Activated gamma-delta T cell treated with anti-CD3 and anti-CD28 coated beads, Interleukin-2, amount 50 U/mL, for 16 hours (primary cell): ENCODE measurements at places on chromosomes 16 and 17.

GRCh38 chr16:27779641-27780164 lies 229.8 kb downstream of the KATNIP start:
- no peak for DNase-seq

DNA sequence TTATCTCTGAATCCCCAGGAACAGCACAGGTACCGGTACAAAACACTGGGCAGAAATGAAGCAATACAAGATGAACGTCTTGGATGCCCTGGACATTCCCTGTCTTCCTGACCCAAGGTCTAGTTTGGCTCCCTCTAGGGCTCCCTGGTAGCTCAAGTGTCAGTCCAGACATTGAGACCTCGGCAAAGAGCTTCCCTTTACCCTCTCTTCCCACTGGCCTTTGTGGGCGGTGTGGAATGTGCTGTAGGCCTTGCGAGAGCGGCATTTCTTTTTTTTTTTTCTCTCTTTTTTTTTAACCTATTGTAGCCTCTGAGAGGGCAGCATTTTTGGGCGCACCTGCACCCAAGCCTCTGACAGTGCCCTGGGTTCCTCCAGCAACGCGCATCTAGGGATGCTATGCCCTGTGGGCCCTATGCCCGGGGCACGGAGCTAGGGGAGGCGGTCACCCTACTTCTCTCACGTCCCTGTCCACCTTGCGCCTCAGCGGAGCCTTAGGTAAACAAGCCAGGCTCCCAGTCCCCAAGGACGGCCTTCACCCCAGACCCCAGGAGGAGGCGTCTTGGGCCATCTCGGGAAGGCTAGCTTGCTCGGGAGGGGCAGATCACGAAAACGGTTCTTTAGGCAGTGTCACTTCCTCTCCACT lies 1.2 kb upstream of the NFATC3 start:
- no peak for DNase-seq

DNA sequence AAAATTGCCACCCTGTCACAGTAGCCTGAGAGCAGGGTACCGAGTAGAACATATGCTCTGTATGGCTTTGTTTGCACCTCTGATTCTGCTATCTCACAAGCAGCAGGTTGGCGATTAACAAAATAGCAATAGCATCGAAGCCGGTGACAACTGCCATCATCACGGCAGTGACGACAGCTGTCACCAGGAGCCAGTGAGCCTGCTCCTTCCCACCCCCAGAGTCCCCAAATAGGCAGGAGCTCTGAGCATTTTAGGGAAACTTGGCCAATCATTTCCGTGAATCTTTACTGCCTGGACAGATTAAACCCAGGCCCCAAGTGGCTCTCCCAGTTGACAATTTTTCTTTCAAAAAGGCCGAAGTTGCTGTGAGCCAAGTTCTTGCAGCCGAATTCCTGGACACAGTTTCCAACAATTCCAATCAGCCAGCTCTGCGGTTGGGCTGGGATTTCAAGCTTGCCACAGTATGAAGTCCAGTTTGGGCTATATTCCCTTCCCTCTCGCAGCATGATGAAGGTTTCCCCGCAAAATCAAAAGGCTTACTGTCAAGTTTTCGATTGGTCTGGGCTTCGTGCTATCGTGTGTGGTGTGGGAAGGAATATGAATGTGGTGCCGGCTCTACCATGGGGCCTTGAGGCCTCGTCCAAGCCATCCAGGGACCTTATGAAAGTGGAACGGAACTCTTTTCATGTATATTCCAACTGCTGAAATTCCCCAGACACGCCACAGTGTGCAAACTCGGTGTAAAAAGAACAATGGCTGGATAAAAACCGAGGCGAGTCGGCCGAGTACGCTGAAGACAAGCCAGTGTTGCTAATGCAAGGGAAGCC lies 186.6 kb downstream of the C16orf78 start:
- no peak for DNase-seq

DNA sequence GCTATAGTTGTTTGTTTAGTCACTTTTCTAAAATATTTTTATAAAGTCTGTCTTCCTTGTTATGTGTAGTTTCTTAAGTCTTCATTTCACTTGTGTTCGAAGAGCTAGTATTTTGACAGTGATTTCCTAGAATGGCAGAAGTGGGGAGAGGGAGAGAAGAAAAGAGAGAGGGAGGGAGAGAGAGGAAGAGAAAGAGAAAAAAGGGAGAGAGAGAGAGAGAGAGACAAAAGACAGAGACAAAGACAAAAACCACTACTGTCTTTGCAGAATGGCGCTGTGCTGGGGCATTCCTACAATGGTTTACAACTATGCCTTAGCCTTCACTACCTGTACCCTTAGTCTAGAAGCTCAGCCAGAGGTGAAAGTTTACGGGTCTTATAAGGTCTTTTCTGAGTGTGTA lies 90.5 kb downstream of the CA4 start:
- DNase-seq: no peak

DNA sequence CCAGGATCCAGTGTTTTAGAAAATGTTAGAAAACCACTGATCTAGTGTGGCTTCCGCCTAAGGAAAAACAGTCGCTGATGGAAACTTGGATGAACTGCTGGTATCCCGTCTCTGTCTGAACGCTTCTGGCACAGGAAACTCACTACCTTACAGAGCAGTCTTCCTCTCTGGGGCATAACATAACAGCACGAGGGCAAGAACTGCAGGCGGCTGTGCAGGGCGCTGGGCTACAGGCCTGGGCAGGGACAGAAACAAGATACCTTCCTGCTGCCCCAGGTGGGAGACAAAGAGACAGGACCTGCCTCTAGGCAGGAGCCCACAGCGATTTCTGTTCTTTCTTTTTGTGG lies 10.5 kb downstream of the MXRA7 start:
- no peak for DNase-seq

DNA sequence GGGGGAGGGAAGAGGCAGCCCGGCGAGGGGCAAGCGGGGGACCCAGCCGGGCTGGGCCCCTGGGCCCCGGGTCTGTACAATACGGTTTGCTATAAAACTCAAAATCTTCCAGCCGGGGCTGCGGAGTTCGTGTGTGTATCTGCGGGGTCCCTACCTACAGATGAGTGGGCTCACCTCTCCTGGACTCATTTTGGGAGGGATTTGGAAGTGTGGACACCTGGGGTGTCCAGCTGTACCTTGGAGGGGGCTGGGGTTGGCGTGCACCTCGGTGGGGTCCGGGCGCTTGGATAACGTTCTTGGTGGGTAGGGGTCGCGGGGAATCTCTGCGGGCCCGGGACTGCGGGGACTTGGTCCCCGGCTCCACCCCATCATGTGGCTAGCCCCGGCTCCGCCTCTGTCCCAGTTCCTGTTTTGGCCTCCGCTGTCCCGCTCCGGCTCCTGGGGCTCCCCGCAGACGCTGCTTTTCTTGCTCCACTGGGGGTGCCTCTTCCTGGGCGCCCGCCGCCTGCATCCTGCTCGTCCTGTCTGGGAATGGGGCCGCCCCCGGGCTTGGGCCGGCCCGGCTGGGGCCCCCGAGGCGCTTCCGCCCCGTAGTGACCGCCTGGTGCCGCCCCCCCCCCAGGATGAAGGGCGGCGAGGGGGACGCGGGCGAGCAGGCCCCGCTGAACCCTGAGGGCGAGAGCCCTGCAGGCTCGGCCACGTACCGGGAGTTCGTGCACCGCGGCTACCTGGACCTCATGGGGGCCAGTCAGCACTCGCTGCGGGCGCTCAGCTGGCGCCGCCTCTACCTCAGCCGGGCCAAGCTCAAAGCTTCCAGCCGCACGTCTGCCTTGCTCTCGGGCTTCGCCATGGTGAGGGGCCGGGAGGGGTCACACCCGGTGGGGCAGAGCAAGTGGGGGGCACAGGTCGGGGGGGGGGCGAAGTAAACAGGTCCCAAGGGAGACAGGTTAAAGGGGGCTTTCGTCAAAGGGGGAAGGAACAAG lies at the start of gene ORAI3:
Gene ORAI3, plus strand, starts transcription at position 402 of the 983 bp plus-strand sequence. Its CDS starts 222 bp downstream, at position 624.
- DNase-seq: no peak

DNA sequence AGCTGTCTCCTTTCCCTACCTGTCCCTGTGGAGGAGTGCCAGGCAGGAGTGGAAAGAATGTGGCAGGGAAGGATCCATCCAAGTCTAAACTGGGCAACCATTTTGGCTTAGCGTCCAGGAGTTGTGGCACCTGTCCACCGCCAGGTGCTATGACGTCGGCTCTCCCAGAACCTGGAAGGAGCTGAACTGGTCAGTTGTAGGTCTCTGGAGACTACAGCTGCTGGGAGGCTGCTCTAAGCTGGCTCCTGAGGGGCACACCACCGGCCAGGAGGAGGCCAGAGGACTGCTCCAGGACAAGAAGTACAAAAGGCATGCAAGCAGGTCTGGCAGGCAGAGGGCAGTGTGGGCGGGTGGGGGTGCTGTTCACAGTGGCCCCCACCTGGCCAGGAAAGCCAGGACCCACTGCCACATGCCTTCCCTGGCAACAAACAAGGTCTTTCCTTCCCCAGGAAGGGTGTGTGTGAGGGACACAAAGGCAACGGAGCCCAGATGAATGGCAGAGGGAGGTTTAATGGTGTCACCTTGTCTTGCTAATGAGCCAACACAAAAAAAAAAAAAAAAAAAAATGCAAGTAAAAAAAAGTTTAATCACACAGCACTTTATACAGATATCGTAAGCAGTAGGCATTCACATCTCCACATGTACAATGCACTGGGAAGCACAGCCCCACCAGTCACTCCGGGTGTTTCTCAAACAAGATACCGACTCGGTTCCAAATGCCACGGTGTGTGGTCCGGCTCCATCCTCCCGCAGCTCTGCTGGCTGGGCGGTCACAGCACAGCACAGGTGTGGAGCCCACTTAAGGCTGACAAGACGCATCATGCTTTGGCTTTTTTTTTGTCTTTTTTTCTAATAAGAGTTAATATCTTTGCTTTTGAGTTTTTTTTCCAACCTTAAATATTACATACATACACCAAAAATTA lies 4.8 kb downstream of the SPHK1 start:
- no peak for DNase-seq

DNA sequence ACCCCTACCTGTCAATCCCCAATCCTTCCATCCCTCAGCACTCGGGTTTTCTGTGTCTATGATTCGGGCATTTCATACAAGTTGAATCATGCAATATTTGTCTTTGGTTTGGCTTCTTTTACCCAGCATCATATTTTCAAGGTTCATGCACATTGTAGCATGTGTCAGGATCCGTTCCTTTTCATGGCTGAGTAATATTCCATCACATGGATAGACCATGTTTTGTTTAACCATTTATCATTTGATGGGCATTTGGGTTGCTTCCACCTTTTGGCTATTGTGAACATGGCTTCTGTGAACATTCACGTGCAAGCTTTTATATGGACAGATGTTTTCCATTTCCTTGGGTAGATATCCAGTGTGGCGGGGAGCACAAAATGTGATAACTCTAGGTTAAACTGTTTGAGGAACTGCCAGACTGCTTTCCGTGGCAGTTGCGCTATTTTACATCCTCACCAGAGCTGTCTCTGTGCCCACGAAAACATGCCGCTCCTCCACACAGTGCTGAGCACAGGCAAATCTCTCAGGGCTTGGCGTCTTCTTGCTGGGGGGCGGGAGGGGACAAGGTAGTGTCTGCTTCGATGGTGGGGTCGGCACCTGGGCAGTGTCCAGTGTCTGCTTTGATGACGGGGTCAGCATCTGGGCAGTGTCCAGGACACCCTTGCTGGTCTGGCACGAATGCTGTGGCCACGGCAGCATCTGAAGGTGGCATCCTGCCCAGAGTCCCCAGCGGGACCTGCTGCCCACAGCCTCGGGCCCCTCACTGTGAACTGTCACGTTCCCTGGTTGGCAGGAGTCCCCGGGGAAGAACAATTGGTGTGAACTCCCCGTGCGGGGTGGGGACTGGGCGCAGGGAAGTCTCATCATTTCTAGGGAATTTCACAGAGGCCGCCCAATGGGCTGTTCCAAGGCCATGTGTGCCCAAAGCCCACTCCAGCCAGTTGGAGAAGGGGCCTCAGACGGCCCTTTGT lies 32.4 kb upstream of the JPH3 start:
- DNase-seq: no peak

GRCh38 chr17:79019632-79020584 lies 4.1 kb upstream of the C1QTNF1 start:
- DNase-seq: peak; percentile 17

DNA sequence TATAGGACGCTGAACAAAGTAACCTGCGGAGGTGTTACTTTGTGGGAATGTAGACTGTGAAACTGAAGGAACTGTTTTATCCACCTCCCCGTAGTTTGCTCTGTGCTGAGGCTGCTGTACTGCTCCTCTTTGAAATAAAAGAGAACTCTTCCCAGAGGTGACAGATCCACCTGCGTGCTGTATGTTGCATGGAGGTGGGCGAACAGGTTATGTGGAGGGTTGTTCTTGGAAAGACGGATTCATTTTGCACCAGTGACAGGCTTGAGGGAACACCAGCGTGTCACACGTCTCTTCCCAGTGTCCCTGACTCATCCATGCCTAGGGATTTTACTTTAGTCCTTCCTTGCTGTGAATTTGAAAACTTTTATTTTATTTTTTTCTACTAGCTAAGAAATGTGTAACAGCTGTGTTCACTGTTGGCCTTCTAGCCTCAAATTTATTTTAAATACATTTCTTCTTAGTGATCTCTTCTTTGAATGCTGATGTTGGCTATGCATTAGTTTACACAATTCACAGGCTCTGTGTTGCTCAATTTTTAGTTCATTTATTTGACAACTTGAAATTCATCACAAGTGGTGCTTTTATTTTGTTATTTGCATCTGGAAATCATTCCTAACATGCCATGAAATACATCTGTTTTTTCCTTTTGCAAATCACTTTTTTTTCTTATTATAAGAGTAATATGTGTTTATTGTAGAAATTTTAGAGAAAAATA lies 512.4 kb downstream of the CDH13 start:
- no peak for DNase-seq

DNA sequence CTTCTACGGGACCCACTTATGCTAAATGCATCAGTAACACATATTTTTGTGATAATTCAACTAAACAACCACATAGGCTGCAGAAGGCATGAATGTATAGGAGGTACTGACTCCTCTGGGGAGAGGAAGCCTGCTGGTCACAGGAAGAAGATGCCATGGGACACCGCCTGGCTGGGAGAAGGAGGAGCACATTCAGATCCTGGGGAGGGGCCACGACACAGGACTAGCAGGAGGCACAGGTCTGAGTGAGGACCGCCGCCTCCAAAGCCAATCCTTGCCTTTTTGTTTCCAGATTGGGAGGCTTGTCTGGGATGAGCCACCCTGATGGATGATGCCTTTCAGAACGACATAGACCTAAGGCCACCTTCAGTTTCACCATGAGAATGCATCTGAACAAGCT lies 34.6 kb downstream of the MBTPS1 start:
- DNase-seq: no peak
